ENCODE measurements at places on chromosomes 4 and X.

DNA sequence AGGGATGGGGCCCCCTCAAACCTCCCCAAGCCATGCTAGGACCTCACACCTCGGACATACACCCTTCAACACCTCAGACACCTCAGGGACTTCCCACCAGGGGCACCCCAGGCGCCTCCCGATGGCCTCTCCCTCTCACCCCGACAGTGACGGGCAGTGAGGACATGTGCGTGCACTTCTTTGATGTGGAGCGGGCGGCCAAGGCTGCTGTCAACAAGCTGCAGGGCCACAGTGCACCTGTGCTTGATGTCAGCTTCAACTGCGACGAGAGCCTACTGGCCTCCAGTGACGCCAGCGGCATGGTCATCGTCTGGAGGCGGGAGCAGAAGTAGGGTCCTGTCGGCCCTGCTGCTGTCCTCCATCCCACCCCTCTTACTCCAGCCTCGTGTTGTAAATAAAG lies 7.4 kb downstream of the WDR13 start:
- no peak for DNase-seq

DNA sequence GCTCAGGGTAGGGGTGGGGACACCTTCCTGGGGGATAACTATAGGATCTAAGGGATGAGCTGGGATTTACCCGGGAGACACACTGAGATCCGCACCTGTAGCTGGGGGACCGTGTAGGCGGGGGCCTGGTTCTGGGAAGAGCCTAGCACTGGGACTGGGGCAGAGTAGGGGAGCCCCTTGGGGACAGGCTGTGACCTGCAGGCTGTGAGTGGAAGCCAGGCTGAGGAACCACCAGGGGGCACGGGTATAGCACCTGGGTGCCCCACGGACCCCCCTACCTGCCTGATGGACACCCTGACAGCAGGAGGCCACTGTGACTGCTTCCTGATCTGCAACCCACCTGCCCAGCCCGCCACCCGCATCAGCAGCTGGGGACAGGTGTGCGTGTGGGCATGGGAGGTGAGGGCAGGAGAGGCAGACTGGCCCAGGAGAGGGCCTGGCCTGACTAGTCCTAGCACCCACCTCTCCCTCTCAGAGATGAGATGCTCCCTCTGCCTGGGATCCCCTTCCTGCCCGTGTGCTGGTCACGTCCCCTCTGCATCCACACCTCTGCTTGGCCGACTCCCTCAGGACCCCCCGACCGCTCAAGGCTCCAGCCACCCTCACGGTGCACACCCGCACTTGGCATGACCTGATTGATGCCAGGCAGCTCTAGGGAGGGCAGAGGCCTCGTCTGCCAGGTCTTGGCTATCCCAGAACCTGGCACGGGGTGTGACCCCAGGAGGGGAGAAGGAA lies 94.2 kb upstream of the NKX1-1 start:
- DNase-seq: no peak

GRCh38 chr4:78532046-78532445 lies 19.5 kb upstream of the ANXA3 start:
- DNase-seq: no peak

DNA sequence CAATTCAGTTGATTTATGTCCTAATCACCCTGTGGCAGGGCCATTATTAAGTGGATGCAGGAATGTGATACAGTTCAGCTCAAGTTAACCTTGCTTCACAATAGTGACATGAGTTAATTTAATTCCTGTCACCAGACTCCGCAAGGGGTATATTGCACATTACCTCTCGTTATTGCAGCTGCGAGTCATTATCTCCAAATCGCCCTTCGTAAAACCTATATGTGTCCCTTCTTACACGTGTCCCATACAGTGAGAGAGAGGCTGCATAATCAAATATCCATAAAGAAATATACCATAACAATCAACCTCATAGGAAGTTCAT lies 369.9 kb upstream of the ANXA10 start:
- DNase-seq: no peak

DNA sequence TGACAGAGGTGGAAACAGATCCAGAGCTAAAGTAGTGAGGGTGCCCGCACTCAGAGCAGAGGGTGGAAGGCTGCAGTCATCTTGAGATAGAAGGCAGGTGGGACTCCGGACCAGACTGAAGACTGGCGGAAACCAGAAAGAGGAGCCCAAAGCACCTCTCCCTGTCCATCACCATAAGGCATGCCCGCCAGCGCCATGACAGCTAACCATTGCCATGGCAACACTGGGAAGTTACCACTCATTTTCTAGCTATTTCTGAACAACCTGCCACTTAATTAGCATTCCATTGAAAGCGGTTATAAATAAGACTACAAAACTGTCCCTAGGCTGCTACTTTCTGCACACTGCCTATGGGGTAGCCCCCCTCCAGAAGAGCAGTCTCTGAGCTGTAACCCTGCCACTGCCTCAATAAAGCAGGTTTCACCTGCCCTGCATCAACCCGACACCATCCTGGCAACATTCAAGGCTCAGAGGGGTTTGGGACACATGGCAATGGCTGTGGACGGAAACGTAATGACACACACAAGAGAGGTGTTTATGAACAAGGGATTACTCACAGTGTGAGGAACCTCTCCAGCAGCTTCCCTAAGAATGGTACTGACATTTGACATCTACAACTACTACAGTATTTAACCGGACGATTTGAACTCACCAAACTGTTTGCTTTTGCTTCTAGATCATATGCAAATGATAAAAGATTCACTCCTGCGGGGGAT lies 27.8 kb upstream of the FGFBP2 start:
- DNase-seq: no peak

DNA sequence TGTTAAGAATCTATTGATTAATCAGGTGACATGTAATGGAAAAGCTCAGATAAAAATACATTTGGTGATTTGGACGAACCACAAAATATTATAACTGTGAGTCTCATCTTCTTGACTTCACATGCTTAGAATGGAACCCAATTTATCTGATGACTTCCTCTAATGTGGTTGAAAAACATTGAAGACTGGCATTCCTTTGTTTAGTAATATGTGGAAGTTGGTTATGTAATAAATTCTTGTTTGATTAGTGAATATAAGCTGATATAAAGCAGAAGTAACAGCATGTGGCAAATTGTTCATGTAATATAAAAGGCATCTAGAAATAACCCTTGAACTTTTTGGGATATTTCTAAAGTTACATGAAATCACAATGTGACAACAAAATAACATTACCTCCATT lies 9.7 kb downstream of the GIMD1 start:
- DNase-seq: no peak

- no peak for DNase-seq
Measured at GRCh38 chr4:21011106-21011505, 310.8 kb downstream of the PACRGL start.
